ENCODE measurements at places on chromosomes 2 and 18.

- no peak for DNase-seq
Observed at GRCh38 chr2:102703305-102703704, 58.5 kb upstream of the TMEM182 start.

GRCh38 chr2:84846041-84846663 lies 34.7 kb downstream of the TRABD2A start:
- no peak for DNase-seq

GRCh38 chr18:31821545-31822171 lies 61.0 kb upstream of the SLC25A52 start:
- DNase-seq, result no peak

- peak; percentile 31 for DNase-seq
Observed at GRCh38 chr2:12762976-12763375, 46.2 kb downstream of the TRIB2 start.

GRCh38 chr2:53633441-53633840 lies 134.2 kb upstream of the CHAC2 start:
- DNase-seq, result peak; percentile 6

GRCh38 chr2:46187112-46187618 lies 110.0 kb upstream of the EPAS1 start:
- no peak for DNase-seq

DNA sequence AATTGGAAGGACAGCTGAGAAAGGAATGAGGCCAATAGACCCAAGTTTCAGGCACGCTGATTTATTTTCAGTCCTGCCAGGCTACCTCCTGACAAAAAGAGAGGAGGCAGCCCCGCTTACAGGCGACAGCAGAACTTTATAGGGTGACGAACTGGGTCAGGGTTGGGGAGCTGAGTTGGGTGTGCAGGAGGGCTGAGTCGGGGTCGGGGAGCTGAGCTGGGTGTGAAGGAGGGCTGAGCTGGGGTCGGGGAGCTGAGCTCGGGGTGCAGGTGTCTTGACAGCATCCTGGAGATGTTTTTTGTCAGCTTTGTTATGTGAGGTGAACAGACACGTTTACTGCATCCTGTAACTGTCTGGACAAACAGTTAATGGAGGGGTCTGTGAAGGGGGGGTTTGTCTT lies 342.2 kb downstream of the ADCYAP1 start:
- no peak for DNase-seq

DNA sequence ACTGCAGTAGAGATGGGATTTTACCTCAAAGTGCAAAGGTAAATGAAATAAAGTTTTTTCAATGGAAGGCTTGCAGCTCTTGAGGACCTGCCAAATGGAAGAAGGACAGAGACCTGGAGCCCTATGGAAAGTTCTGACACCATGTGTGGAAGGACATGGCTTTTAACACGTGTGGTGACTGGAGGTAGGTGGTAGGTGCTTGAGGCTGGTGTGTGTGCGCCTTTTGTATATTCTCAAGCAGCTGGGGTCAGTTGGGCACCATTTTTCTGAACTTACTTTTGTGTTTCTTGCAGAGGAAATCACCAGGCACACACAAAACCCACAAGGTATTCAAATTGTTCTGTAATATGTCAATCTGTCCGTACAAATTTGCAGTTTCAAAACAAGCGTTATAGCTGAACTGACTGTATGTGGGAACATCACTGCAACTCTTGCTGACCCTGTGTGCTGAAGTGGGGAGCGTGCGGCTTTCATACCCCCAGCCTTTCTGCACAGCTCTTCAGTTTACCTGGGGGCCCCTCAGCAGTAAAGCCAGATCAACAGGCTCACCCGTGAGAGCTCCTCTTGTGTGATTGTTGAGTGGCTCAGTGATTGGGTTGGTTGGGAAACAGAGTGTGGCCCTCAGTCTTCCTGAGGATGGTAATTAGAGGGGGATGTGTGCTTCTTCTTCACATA lies 363 bp downstream of the GREB1 start:
- no peak for DNase-seq

GRCh38 chr2:218745160-218745558 lies 34.5 kb downstream of the TTLL4 start:
- no peak for DNase-seq

GRCh38 chr2:128410035-128410757 lies 91.5 kb upstream of the HS6ST1 start:
- no peak for DNase-seq

GRCh38 chr2:925309-925708 lies 25.3 kb upstream of the SNTG2 start:
- no peak for DNase-seq

- DNase-seq, result no peak
Observed at GRCh38 chr18:47150824-47151366, 595 bp upstream of the HDHD2 start.

DNA sequence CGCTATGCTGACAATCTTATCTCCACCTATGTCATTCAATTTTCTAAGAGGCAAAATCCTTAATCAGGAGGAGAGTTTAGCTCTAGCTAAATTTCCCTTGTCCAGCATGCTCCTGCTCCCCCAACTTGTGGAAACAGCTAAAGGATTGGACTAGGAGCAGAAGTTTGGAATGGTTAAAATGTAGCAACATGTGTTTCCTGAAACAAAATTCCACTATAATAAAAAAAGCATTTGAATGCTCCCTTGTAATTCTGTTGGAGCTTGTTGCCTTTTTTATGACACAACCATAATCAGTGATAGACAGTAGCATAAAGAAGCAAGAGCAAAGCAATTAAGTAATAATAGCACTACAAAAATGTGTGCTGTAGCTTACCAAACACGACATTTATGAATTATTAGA lies 6.9 kb downstream of the ACTR3 start:
- no peak for DNase-seq

DNA sequence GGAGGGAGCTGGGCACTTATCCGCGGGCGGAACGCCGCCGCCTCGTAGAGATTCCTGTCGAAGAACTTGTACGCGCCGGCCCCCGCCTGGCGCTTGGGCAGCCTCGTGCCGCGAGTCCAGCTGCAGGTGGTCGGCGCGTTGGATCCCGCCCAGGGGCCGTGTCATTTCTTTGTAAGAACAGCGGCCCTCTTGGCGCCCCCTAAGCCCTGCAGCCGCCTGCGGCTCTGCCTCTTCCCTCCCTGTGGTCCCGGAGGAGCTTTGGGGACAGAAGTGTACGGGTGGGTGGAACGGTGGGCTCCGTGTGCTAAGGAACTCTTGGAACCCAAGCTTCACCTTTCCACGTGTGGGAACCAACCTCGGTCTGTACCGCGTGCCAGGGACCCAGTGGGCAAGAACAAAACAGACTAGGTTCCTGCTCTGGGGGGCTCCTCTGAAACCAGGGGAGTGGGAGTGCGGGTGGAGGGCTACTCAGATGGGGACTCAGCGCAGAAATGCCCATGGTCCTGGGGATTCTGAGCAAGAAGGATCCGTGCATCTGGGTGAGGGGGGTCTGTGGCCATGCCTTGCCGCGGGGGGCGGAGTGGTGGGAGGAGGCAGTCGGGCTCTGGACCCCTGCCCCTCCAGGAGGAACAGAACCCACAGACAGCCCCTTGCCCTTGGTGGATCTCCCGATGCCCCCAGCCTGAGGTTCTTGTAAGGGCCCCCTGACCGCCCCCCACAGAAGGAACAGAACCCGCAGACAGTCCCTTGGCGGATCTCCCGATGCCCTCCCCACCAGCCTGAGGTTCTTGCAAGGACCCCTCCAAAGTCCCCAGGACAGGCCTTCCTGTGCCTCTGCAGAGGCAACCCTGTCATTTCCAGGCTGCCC lies 1.5 kb downstream of the GPC1 start:
- DNase-seq, result no peak

GRCh38 chr2:16440898-16441297 lies 224.7 kb downstream of the CYRIA start:
- no peak for DNase-seq

- no peak for DNase-seq
Observed at GRCh38 chr2:28484835-28485234, 11.0 kb upstream of the PLB1 start.

- DNase-seq, result no peak
Observed at GRCh38 chr2:228224410-228224809, 42.9 kb upstream of the SPHKAP start.

DNA sequence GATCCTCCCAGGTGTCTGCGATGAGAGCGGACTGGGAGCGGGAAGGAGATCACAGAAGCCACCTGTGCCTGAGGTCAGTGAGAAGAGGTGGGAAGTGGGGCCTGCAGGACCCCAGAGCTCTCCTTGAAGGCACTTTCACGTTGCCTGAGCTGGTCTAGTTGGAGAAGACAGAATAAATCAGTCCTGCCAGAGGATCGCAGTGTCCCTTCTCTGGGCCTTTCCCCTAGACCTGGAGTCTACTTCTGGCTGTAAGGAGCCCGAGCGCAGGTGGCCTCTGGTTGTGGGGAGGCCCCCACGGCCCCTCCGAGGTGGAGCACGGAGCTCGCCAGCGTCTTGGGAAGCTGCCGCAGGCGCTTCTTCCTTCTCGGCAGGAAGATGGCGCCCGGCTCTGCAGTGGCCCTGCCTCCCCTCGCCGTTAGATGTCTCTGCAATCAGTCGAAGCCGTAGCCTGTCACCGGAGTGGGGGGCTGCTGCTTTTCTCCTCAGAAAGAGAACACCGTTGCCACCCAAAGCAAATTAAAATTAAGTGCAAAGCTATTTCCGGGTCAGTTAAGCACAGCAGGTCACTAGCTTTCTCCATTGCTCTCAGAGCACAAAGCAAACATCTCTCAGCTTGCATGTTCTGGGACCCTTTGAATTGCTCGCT lies 212.0 kb upstream of the MYT1L start:
- DNase-seq, result no peak

DNA sequence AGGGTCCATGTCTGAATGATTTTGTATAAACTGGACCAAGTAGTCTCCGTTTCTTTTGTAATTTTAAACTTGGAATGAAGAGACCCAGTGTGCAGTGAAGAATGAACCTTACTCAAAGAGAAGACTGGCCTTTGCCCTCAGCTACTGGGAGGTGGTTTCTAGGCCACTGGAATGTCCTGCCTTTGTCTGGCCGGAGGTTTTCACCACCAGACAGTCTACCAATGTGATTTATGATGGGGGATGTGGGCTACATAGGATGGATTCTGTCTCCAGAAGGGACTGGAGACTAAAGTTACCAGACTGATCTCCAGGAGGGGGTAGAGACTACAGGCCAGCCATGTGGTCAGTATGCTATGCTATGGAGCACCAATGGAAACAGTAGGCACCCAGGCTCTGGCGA lies 42.8 kb upstream of the RAB31 start:
- no peak for DNase-seq

- peak; percentile 92 for DNase-seq
Observed at GRCh38 chr2:65367524-65367923, 64.9 kb downstream of the SPRED2 start.

DNA sequence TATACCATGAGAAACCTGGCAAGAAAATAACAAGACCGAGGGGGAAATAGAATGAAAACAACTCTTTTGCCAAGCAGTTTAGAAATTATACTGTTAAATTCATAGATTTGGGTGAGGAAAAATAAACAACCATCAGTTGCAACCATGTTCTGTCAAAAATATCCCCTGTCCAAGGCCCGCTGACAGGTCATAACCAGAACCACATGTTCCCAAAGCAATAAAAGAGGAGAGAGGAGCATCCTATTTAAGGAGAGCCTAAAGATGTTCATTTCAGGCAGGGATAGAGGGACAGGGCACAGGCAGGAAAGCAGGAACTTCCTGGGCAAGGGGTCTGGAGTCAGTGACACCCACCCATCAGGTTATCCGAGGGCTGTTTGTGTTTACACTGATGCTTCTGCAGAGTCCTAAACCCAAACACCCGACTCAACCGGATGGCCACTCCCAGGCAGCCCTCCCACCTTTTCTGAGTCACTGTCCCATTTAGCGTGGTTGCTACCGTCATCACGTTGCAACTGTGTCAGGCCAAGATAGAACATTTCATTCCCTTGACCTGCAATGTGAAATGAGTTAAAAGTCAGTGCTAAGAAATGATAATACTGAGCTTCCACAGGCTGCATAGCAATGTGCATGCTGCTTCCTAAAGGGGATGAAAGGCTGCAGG lies 468.3 kb upstream of the RAB12 start:
- no peak for DNase-seq

DNA sequence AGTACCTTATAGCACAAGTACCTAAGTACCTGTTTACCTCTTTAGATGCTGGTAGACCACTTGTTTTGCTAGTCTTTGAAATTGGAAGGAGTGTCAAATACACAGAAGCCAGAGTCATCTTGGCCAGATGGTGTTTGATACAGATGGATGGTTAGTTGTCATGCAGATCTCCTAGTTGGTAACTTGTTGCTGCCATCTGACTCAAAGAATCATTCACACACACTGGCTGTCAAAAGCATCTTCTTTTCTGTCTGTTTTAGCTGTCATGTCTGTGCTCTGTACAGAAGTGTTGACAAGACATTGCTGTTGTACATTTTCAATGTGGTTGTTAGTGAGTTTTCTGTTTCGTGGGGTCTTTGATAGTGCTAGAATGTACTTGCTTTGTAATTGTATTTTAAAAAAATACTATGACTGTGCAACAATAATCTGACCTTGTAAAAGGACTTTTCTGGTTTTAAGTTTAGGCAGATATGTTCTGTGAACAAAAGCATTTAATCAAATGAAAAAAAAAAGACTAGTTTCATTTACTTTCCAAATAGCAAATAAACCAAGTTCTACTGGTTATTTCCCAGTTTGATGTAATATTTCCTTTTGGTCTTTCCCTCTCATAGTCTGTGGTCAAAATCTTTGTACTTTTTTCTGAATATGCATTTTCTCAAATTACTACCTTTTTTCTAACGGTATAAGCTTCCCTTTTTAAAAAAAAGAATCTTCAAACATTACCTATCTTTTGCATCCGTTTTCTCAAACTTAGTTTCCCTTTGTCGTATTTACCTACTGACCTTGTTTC lies 39.9 kb downstream of the TANK start:
- no peak for DNase-seq

- no peak for DNase-seq
Observed at GRCh38 chr18:76771192-76771799, 51.1 kb upstream of the ZNF236 start.

DNA sequence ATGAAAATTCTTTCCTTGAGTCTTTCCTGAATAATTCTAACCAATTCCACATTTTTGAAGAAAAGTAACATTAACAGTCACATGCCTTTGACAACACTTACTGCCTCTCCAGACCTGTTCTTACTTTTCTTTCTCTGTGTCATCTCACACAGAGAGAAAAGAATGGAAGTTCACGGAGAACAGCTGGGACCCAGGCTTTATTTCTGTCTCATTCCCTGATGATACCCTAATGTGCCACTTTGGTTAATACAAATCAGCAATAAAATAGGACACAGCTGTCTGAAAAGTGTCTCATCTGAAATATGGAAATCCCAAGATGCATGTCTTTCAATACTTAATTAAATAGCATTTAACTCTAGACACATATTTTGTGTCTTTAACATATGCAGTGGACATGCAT lies 42.1 kb upstream of the RAB27B start:
- no peak for DNase-seq

GRCh38 chr2:121722479-121722878 lies 14.2 kb downstream of the NIFK start:
- no peak for DNase-seq

GRCh38 chr18:13112982-13113381 lies 105.6 kb upstream of the LDLRAD4 start:
- no peak for DNase-seq

- DNase-seq, result no peak
Observed at GRCh38 chr2:38533180-38533579, 69.5 kb downstream of the HNRNPLL start.

Data from fibroblast of skin of left biceps (primary cell).